Testis (tissue), 5 donors: ENCODE measurements at places on chromosomes 5 and 9. TPM values are rescaled to one million over a fixed set of nuclear protein-coding genes. Genes with fewer than 3 reads are reported as not detected.
A peak's percentile ranks its signal among the peaks of the same experiment; 100 is the strongest.

DNA sequence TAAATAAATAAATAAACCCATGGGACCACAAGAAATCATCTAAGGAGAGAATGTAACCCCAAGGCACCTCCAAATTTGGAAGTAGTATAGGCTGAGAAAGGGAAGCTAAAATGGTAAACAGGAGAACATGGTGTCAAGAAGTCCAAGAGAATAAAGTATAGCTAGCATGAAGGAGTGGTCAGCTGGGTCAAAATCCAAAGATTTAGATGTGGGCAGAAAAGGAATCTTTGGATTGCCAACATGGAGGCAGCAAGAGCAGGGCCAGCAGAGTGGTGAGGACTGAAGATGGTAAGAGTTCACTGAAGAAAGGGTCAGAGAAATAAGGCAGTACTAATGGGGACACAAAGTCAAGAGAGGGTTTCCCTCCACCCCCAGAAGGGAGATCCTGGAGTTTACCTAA lies 53.0 kb downstream of the TSSK1B start:
- H3K4me3 ChIP-seq: no peak overlapping the region
- no peak overlapping the region for H3K27ac ChIP-seq
- no peaks in the 10 kb centered on the region for H3K27me3 ChIP-seq
- H3K4me1 ChIP-seq: no peaks in the 10 kb centered on the region
- DNase-seq: no peak
- no peaks in the 10 kb centered on the region for H3K36me3 ChIP-seq

DNA sequence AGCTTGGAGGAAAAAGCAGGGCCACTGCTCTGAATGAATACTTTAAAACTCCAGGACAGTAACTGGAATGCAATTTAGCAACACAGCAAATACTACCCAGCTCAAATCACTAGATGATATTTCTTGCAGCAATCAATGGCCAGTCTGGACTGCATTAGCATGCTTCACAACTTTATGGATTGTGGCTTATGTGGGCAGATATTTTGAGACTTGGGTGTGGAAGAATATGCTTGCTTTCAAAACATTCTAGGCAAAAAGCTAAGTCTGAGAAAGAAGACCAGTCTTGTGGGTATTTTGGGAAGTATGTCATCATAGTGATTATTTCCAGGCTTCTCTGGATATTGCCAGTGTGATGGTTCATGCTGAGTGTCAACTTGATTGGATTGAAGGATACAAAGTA lies 3.1 kb downstream of the RANBP3L start:
- no peaks in the 10 kb centered on the region for H3K36me3 ChIP-seq
- no peak for DNase-seq
- H3K4me3 ChIP-seq: no peak overlapping the region
- H3K4me1 ChIP-seq: peaks cover 9% of the 10 kb centered on the region

- no peak for DNase-seq
- H3K27me3 ChIP-seq: no peaks in the 10 kb centered on the region
- no peak overlapping the region for H3K27ac ChIP-seq
- H3K4me3 ChIP-seq: no peak overlapping the region
- no peaks in the 10 kb centered on the region for H3K36me3 ChIP-seq
Measured at GRCh38 chr5:24391816-24392215, 253.0 kb downstream of the CDH10 start.

Gene MARCHF11
- total RNA-seq: 28.7 TPM

- no peaks in the 10 kb centered on the region for H3K4me1 ChIP-seq
- no peak for DNase-seq
- no peak overlapping the region for H3K27ac ChIP-seq
- H3K36me3 ChIP-seq: no peaks in the 10 kb centered on the region
- no peaks in the 10 kb centered on the region for H3K27me3 ChIP-seq
Measured at GRCh38 chr5:29263915-29264351, 1929.6 kb upstream of the CDH6 start.

- H3K36me3 ChIP-seq: no peaks in the 10 kb centered on the region
- H3K27me3 ChIP-seq: no peaks in the 10 kb centered on the region
- H3K4me3 ChIP-seq: no peak overlapping the region
- peaks cover 11% of the 10 kb centered on the region for H3K4me1 ChIP-seq
- DNase-seq: peak; percentile 50
Measured at GRCh38 chr5:43075319-43076293, 35.5 kb upstream of the ANXA2R start.

Gene PROB1
- total RNA-seq: 3.6 TPM

GRCh38 chr9:116157436-116158138 lies 4.0 kb downstream of the PAPPA start:
- no peaks in the 10 kb centered on the region for H3K36me3 ChIP-seq
- H3K27ac ChIP-seq: peak overlapping the region; percentile 77
- DNase-seq: no peak
- H3K27me3 ChIP-seq: no peaks in the 10 kb centered on the region
- no peak overlapping the region for H3K4me3 ChIP-seq

Gene FAM153A
- 104 TPM for total RNA-seq

- H3K4me3 ChIP-seq: no peak overlapping the region
- peaks cover 58% of the 10 kb centered on the region for H3K4me1 ChIP-seq
- no peak for DNase-seq
- H3K36me3 ChIP-seq: no peaks in the 10 kb centered on the region
- peak overlapping the region; percentile 99 for H3K27ac ChIP-seq
Measured at GRCh38 chr5:176533390-176533789, 3.8 kb downstream of the RNF44 start.

Gene RCL1
- total RNA-seq: 28.9 TPM

DNA sequence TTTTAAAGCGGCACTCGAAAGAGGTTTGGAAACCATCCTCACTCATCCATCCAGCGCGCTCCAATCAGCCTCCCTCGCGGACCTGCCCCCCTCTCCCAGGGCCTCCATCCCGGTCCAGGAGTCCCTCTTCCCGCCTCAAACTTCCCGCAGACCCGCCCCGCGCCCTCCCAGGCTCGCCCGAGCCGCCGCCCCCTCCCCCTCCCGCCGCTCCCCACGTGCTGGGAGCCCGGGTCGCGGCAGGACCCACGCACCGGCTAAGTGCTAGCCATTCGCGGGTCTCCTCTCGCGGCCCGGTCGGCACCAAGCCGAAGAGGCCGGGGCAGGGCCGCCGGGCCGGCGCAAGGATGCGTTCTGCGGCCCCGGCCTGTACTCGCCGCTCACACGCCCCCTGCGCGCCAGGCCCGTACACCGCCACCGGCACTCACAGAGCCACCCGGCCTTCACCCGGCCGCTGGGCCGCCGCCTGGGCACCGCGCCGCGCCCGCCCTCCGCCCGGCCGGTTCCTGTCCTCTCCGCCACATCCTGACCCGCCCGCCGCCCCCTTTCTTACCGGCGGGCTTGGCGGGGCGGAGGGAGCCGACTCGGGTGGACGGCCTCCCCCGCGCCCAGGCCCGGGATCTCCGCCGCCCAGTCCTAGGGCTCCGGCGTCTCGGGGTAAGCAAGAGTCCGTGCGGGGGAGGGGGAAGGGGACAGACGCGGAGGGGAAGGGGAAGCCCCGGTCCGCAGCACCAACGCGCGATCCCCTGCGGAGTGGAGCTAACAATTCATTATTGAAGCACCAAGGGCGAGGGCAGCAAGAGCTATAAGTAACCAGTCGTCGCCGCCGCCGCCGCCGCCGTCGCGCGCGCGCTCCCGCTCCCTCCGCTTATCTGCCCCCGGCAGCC lies 576 bp downstream of the CHD1 start:
- peak overlapping the region; percentile 98 for H3K27ac ChIP-seq
- H3K36me3 ChIP-seq: no peaks in the 10 kb centered on the region
- no peaks in the 10 kb centered on the region for H3K27me3 ChIP-seq
- peaks cover 3% of the 10 kb centered on the region for H3K4me1 ChIP-seq
- peak; percentile 79 for DNase-seq
- peak overlapping the region; percentile 76 for H3K4me3 ChIP-seq

DNA sequence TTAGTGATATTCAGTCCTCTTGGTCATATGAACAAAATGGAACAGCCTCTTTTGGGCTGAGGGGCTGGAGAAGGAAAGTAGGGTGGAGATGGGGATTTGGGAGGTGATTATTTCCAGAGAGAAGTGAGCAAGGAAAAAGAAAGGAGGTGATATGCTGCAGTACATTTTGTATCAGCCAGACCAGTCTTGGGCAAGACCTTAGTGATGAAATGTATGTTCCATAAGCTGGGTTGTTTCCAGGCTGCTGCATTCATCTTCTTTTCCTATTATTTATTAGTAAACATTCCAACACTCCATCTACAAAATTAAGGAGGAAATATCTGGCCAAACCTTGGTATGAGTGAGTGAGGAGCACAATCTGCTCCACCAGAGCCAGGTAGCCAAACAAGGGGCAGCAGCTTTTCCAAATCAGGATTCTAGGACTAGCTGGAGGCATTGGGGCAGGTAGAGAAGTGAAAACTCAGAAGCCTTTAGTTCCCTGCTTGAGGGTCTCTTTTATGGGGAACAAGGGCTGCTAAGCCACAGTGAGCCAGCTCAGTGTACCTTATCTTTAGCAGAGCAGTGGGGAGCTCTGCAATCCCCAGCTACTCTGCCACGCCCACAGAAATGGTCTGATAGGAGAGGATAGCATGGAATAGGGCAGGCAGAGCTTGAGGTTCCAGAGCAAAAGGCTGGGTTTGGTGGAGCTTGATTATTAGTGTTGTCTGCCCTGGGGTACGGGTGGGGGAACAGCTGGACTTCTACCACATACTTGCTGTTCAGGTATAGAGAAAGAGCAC lies 19.5 kb downstream of the RAD1 start:
- no peaks in the 10 kb centered on the region for H3K27me3 ChIP-seq
- DNase-seq: no peak
- H3K36me3 ChIP-seq: no peaks in the 10 kb centered on the region
- H3K27ac ChIP-seq: no peak overlapping the region

DNA sequence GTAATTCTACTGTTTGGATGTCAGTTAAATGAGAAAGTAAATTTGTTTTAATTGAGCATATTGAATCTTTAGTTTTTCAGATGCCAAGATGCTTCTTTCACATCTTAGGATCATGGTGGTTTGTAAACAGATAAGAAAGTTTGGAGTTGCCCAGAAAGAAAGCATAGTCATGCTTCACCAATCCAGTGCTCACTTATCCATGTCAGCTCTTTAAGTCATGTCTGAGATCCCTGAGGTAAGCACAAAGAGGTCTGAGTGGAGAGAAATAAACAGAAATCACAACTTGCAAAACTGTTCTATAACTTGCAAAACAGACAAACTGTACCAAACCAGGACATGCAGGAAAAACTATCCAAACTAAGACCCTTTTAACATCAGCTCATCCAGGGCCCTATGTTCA lies 87.7 kb downstream of the OSTF1 start:
- H3K36me3 ChIP-seq: no peaks in the 10 kb centered on the region
- DNase-seq: no peak
- H3K27ac ChIP-seq: no peak overlapping the region
- no peak overlapping the region for H3K4me3 ChIP-seq
- no peaks in the 10 kb centered on the region for H3K27me3 ChIP-seq

DNA sequence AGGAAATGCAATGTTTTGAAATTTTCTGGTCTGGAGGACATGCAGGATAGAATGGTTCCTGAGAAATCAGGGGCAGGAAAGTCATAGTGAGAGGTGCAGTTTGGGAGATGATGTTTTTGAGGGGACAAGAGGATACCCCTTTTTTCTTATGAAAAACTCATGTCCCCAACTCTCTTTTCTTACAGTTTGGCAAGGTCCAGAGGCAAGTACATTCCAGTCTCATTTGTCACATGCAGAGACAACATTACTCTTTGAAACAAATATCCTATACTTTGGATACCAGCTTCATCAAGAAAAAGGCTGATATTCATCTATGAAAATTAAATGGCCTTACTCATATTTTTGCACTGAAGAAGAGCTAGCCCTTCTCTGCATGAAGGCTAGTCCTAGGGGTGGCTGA lies 48.2 kb downstream of the EQTN start:
- no peaks in the 10 kb centered on the region for H3K36me3 ChIP-seq
- no peak overlapping the region for H3K4me3 ChIP-seq
- DNase-seq: no peak

Gene BNC2
- 35.2 TPM for total RNA-seq

GRCh38 chr5:165029099-165029870 lies 1523.9 kb downstream of the MAT2B start:
- H3K4me1 ChIP-seq: no peaks in the 10 kb centered on the region
- DNase-seq: peak; percentile 50
- H3K4me3 ChIP-seq: no peak overlapping the region
- no peak overlapping the region for H3K27ac ChIP-seq

DNA sequence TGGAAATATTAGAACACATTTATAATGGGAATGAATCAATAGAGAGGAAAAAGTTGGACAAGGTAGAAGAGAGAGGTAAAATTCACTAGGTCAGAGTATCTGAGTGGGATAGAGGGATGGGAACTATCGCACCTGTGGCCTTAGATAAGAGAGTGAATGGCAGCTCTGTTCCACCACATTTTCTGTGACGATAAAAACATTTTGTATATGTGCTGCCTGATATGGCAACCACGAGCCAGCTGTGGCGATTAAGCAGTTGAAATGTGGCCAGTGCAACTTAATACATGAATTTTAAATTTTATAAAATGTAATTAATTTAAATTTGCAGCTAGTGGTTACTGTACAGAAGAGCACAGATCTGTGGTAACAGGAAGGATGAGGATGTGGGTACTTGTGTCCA lies 46.7 kb downstream of the ZNF354A start:
- no peak overlapping the region for H3K27ac ChIP-seq
- no peaks in the 10 kb centered on the region for H3K4me1 ChIP-seq
- H3K27me3 ChIP-seq: no peaks in the 10 kb centered on the region
- DNase-seq: no peak
- H3K4me3 ChIP-seq: no peak overlapping the region
- no peaks in the 10 kb centered on the region for H3K36me3 ChIP-seq

Gene PCDHB14
- 7.9 TPM for total RNA-seq

DNA sequence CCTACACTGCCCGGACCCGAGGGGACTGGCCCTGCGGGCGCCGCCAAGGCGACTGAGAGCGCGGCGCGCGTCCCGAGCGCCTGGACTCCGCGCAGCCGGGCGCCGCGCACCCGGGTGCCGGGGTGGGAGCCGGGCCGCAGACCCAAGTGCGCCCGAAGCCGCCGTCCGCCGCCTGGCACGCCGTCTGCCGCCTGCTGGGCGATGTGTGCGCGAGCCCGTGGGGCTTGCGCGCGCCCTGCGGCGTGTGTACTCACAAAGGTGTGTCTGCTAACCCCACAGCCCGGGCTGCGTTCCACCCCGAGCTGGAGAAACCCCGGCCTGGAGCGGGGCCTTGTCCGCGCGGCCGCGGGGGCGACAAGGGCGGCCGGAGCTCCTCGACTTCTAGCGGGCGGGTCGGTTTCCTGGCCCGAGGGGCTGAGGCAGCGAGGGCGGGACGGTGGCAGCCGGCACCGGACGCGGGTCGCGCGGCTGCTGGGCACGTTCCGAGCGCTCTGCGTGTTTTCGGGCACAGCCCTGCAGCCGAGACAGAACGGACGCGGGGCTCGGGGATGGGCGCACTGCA lies 1.1 kb upstream of the ZSWIM6 start:
- peak overlapping the region; percentile 85 for H3K4me3 ChIP-seq
- H3K27ac ChIP-seq: peak overlapping the region; percentile 89
- H3K4me1 ChIP-seq: peaks cover 9% of the 10 kb centered on the region

Gene IRX4
- 2.7 TPM for total RNA-seq

- no peaks in the 10 kb centered on the region for H3K4me1 ChIP-seq
- DNase-seq: no peak
- H3K36me3 ChIP-seq: no peaks in the 10 kb centered on the region
- no peak overlapping the region for H3K27ac ChIP-seq
- H3K27me3 ChIP-seq: no peaks in the 10 kb centered on the region
Measured at GRCh38 chr5:144083185-144083584, 87.3 kb downstream of the YIPF5 start.

- no peaks in the 10 kb centered on the region for H3K27me3 ChIP-seq
- no peak overlapping the region for H3K27ac ChIP-seq
- H3K36me3 ChIP-seq: no peaks in the 10 kb centered on the region
- no peaks in the 10 kb centered on the region for H3K4me1 ChIP-seq
- no peak overlapping the region for H3K4me3 ChIP-seq
- no peak for DNase-seq
Measured at GRCh38 chr9:81680506-81680905, 8.8 kb downstream of the TLE1 start.

- no peaks in the 10 kb centered on the region for H3K27me3 ChIP-seq
- DNase-seq: no peak
- no peak overlapping the region for H3K27ac ChIP-seq
- H3K36me3 ChIP-seq: no peaks in the 10 kb centered on the region
- H3K4me3 ChIP-seq: no peak overlapping the region
Measured at GRCh38 chr5:132417010-132417439, 47.5 kb downstream of the SLC22A5 start.
